ENCODE measurements at places on chromosomes 13 and 19.

DNA sequence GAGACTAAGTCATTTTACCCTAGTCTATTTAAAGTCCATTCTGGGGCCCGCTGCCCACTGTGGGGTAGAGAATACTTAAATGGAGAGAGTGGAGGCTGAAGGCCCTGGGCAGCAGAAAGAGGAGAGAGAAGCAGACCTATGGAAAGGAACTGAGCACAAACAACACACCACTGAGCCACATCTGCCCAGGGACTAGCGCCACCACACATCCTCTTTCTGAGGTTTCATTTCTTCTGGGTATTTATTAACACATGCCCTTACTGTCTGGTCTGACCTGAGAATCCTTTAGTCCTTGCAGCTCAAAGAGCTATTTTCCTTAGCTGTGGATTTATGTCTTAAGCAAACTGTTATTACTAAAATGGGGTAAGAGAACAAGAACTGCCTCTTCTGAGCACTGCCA lies 154.0 kb downstream of the NALCN start:
- no peaks in the 10 kb centered on the region for H3K36me3 ChIP-seq
- no peak for DNase-seq
- no peak overlapping the region for H3K27ac ChIP-seq
- no peaks in the 10 kb centered on the region for H3K27me3 ChIP-seq
- H3K4me1 ChIP-seq: no peaks in the 10 kb centered on the region
- no peak overlapping the region for H3K4me3 ChIP-seq

DNA sequence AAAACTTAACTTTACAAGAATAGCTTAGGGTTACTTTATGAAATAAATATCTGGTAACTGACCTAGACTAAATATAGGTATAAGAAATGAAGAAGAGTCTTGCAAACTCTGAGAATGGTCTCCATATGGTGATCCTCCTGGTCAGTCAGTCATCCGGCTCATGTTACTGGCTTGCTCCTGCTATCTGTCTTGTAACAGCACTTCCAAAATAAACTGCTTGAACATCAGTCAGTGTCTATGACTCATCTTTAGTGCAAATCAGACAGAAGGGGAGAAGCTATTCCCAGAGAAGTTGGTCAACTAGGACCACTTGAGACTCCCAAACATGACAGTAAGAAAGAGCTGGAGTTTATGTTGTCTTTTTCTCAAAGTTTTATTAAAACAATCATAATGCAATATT lies 1550.9 kb downstream of the PCDH9 start:
- DNase-seq: no peak
- H3K36me3 ChIP-seq: no peaks in the 10 kb centered on the region
- H3K4me3 ChIP-seq: no peak overlapping the region
- no peaks in the 10 kb centered on the region for H3K27me3 ChIP-seq
- H3K4me1 ChIP-seq: no peaks in the 10 kb centered on the region
- H3K27ac ChIP-seq: no peak overlapping the region

DNA sequence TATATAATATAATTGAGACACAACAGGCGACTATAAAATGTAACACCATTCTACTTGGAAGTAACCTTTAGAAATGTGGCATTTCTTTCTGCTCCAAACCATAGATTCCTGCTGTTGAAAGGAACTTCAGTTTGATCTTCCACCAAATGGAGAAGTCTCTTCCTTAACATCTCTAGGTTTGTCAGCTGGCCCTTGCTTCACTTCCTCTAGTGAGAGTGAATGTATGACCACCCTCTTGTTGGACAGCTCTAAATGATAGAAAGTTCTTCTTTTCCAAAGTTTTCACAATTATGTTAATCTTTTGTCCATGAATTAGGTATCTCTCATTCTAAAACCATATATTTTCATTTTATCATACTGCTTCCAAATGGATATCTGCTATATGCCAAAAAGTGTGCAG lies 13.8 kb upstream of the COG6 start:
- H3K27ac ChIP-seq: no peak overlapping the region
- DNase-seq: no peak
- no peaks in the 10 kb centered on the region for H3K4me1 ChIP-seq
- no peaks in the 10 kb centered on the region for H3K27me3 ChIP-seq
- no peak overlapping the region for H3K4me3 ChIP-seq

GRCh38 chr13:41610404-41610803 lies 153.1 kb downstream of the RGCC start:
- no peak overlapping the region for H3K4me3 ChIP-seq
- H3K27me3 ChIP-seq: no peaks in the 10 kb centered on the region
- H3K4me1 ChIP-seq: peaks cover 37% of the 10 kb centered on the region
- no peak overlapping the region for H3K27ac ChIP-seq
- peaks cover 18% of the 10 kb centered on the region for H3K36me3 ChIP-seq

DNA sequence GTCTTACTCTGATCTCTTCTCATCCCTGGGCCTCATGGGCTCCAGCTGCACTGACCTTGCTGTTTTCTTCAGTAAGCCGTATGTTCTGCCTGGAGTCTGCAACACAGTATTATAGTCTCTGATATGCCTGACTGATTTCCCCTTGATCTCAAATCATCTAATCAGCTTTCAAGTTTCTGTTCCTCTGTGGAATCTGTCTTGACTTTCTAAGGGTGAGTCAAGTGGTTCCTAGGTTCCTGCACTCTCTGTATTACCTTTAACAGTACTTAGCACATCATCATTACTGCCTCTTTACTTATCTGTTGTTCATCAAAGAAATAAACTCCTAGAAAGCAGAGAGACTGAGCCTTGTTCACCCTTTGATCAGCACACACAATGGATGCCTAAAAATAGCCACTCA lies 350.7 kb downstream of the LMO7 start:
- H3K4me3 ChIP-seq: no peak overlapping the region
- no peaks in the 10 kb centered on the region for H3K4me1 ChIP-seq
- no peak for DNase-seq
- H3K27ac ChIP-seq: no peak overlapping the region

DNA sequence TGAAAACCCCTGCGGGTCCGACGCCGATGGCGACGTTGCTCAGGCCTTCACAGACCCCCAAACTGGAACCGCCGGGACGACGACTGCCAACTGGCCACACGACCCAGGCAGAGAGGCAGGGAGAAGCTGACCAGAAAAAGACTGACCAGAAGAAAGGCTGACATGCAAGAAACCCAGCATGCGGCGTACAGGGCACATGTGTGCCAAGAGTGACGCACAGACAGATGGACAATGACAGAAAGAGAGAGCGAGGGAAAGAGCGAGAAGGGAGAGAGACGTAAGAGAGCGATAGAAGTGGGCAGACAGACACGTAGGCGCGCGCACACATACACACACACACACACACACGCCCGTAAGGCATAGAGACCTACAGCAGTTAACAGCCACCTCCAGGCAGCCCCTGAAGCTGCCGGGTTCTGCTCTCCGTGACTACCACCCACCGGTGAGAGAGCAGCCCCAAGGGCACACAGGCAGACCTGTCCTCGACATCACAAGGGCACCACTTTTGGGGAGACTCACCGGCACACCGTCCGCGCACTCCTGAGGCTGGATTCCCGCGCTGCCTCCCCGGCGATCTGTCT lies 67.2 kb upstream of the ZNF527 start:
- no peaks in the 10 kb centered on the region for H3K36me3 ChIP-seq
- no peaks in the 10 kb centered on the region for H3K4me1 ChIP-seq
- peak; percentile 26 for DNase-seq
- no peak overlapping the region for H3K27ac ChIP-seq
- no peaks in the 10 kb centered on the region for H3K27me3 ChIP-seq
- H3K4me3 ChIP-seq: no peak overlapping the region
